ENCODE measurements at places on chromosomes 7 and 10. TPM values are rescaled to one million over a fixed set of nuclear protein-coding genes. Genes with fewer than 3 reads are reported as not detected.

The GOLGA7B gene
- total RNA-seq = not detected

The CALY gene
- not detected for total RNA-seq

The CYP2C19 gene
- total RNA-seq = not detected

The FBXL13 gene
- total RNA-seq = 3.7 TPM

The PAX4 gene
- total RNA-seq = not detected

The RPEL1 gene
- 0.19 TPM for total RNA-seq

The IGF2BP3 gene
- 20.3 TPM for total RNA-seq

The MYO1G gene
- under 0.01 TPM for total RNA-seq

The LDB3 gene
- total RNA-seq = not detected

The EBF3 gene
- 11.6 TPM for total RNA-seq

The LIPJ gene
- not detected for total RNA-seq

The HEPACAM2 gene
- total RNA-seq = 0.28 TPM

The CFTR gene
- under 0.01 TPM for total RNA-seq

The LFNG gene
- 16.3 TPM for total RNA-seq

The UCN3 gene
- not detected for total RNA-seq

The SLC13A1 gene
- total RNA-seq = not detected

The NAT16 gene
- total RNA-seq = not detected

The DLX5 gene
- total RNA-seq = not detected

The APBB1IP gene
- total RNA-seq = 0.19 TPM

The RAPGEF5 gene
- total RNA-seq = 11.7 TPM

The NUTM2D gene
- total RNA-seq = 0.28 TPM

The LRRC61 gene
- total RNA-seq = 0.85 TPM

The RNF32 gene
- 0.77 TPM for total RNA-seq

The HOXA4 gene
- not detected for total RNA-seq

The LBX1 gene
- not detected for total RNA-seq

The LLCFC1 gene
- total RNA-seq = not detected

The SPDYE5 gene
- not detected for total RNA-seq

The EBLN1 gene
- not detected for total RNA-seq

The INHBA gene
- 47.5 TPM for total RNA-seq

The NUDT13 gene
- total RNA-seq = 1.4 TPM

The VIPR2 gene
- total RNA-seq = 0.28 TPM

All from regular cardiac myocyte (primary cell).